ENCODE measurements at places on chromosomes 11 and 22. TPM values are rescaled to one million over a fixed set of nuclear protein-coding genes. Genes with fewer than 3 reads are reported as not detected.

- no peak for DNase-seq
Measured at GRCh38 chr11:77589181-77589520, 602 bp upstream of the AQP11 start.

Gene JAML
- total RNA-seq, result not detected

DNA sequence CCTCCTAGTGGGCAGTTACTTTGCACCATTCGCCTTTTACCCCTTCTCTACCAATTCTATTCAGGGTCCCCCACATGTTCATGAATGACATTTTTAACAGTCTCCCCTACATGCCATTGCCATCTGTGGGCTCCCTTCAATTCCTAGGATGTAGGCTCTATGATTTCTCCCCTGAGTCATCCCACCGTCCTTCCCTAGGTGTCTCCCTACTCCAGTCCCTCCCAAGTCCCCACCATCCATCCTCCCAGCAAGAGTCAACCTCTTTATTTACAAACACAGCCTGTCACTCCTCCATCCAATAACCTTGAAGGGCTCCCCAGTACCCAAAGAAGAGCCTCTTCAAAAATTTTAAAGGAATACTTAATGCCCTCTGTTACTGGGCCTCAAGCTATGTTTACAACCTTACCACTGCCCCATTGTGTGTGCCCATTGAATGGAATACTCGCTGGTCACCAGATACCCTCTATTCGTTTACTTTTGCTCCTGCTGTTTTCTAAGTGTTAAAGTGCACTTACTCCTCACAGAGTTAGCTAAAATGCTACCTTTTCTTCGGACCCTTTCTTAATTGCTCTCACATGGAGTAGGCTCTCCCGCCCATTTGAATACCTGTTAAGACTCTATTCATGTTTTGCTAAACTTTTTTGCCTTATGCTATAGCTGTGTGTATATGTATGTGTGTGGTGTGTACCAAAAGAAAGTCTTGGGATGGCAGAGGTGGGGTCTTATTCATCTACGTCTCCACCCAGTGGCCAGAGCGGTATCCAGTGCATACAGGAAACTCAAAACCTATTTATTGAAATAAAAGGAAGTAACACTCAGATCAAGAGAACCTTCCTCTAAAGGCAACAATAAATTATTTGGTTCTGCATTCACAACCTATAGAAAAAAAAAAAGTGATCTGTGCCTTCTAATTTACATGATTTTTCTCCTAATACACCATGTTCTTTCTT, 235.8 kb upstream of the CCDC90B start:
- DNase-seq, result no peak

DNA sequence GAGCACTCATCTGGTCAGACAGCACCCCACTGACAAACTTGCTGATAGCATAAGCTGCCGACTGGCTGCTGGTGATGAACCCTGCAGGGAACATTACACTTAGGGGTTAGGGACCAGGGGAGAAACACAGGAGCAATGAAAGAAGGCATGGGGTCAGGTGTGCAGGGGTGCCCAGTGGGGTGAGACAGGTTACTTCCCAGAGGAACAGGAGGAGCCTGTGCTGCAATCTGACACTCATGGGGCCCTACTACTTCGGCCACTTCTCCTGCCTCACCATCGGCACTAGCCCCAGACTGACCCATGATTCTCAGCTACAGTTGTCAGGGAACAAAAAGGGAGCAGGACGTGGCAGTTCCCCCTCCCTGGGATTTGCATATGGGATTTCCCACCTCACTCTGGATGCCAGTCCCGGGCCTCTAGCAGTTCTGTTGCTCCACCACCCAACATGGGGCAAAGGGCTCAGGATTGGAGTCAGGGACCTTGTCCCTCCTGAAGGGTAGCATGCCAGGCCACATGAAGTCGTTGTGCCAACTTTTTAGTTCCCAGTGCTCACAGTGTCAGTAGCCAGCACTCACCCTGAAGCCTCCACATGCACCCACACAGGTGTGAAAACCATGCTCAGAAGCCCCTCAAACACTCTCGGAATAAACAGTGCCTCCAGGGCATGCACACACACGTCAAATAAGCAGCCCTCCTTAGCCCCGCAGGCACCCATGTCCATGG, 2.2 kb downstream of the SLC37A4 start:
- DNase-seq, result no peak

Gene KCNJ11
- 4.7 TPM for total RNA-seq

Gene ANKK1
- not detected for total RNA-seq

DNA sequence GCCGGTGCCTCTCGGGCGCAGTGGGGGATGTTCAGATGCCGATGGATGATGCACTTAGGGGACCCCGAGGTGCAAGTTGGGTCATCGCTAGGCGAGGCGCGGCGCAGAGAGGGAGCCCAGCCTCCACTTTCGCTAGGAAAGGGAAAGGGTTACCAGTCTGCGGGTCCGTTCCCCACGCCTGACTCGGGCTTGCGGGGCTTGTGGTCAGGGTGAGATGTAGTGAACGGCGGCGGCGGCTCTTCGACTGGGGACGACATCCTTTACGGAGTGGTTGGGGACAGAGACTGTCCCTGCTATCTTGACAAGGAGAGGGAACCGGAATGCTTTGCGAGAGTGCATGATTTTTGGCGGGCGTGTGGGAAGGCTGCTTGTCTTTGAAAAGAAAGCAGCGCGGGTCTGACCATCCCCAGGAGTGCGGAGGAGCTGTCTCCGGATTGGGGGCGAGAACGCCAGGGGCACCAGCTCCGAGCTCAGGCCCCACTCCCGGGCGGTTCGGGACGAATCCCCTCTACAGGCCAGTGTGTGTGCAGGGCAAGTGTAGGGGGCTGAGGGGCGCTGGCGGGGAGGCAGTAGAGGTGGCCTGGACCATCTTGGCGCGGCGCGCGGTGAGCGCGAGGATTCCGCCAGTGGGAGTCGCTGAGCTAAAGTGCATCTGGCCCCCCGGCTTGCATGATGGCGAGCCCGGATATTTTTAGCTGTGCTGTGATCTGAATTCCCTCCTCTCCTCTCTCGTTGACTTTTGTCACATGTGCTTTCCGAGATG, 1.1 kb downstream of the FAT3 start:
- DNase-seq, result peak; percentile 32

GRCh38 chr11:55658031-55658573, 3.9 kb upstream of the OR4C6 start:
- no peak for DNase-seq

GRCh38 chr22:23225337-23225723, 45.0 kb downstream of the BCR start:
- DNase-seq, result no peak

GRCh38 chr22:46829117-46829891, 66.9 kb downstream of the TBC1D22A start:
- peak; percentile 78 for DNase-seq

All from Caki2 (cell line).